ENCODE measurements at places on chromosomes 11 and 22. TPM values are rescaled to one million over a fixed set of nuclear protein-coding genes. Genes with fewer than 3 reads are reported as not detected.

The KCNJ4 gene
- 4.0 TPM for total RNA-seq

The CYP2R1 gene
- total RNA-seq: 18.5 TPM

The GDPD4 gene
- total RNA-seq: not detected

The P2RX6 gene
- 4.5 TPM for total RNA-seq

The SCN3B gene
- 3.6 TPM for total RNA-seq

The SSTR3 gene
- 0.09 TPM for total RNA-seq

The INSC gene
- 2.6 TPM for total RNA-seq

The USP2 gene
- total RNA-seq: 3.4 TPM
